ENCODE measurements at places on chromosomes 4 and X. TPM values are rescaled to one million over a fixed set of nuclear protein-coding genes. Genes with fewer than 3 reads are reported as not detected.

The ZBTB49 gene
- total RNA-seq = 3.2 TPM

The OTUD6A gene
- total RNA-seq = not detected

DNA sequence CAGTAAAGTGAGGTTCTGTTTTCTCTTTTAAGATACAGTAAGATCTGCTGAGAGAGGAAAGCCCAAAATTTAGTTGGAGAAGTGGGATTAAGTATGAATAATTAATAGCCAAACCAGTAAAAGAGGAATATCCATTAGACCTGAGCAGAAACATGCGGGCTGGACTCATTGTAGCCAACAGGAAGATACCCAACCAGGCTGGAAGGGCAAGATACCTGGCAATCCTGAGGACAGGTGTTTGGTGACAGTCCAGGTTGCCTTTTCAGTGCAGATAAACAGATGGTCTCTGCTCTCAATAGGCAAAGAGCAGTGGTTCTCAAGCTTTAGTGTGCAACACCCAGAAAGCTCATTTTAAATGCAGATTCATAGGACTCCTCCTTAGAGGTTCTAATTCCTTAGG, 980.8 kb upstream of the GRID2 start:
- no peak for DNase-seq

DNA sequence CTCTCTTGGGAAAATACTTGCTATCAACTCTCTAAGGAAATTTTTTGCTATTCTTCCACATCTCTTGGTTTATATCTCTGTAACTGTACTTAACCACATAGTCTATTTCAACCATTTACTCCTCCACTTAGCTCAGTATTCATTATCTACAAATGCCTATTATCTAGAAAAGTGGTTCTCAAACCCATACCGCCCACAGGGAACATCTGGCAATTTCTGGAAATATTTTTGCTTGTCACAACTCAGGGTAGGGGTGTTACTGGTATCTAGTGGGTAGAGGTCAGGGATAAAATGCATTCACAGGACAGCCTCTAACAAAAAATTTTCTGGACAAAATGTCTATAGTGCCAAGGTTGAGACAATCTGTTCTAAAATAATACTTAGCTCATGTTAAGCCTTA, 14.4 kb downstream of the ATRX start:
- DNase-seq = no peak

GRCh38 chr4:109708990-109709389, 5.7 kb upstream of the CASP6 start:
- no peak for DNase-seq

DNA sequence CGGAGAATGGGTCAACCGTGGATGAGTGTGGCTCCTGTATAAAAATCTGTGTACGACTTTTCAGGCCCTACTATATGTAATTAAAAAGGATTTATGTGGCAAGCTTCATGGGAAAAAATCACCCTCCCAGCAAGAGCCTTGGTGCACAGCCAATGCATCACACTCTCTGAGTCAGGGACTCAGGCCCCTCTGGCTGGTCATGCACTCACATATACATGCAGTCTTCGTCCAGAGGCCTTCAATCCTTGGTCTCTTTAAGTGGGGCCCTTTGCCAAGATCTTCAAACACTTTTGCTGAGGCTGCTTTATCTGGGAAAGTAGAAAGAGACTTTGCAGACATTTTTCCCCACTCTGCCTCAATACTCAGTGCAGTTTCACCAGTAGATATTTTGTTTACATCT, 311.4 kb upstream of the FSTL5 start:
- no peak for DNase-seq

DNA sequence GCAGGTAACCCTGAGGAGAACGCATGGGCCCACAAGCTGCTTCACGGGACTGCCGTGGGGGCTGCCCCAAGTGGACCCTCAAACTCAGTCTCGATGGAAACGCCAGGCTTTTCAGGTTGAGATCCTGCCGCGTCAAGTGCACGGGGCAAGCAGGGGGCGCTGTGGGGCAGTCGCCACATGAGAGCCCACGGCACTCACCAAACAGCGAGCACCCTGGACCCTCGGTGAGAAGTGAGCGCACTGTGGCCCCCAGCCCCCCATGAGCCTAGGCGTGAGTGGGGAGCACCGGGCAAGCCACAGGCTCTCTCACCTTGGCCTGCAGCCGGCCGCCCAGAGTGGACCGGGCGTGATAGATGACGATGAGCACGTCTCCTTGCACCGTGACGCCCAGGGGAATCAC, 50.9 kb upstream of the CPLX1 start:
- DNase-seq = no peak
